Nephron progenitor cell (in vitro differentiated cells): ENCODE measurements at places on chromosomes 4 and X.
A peak's percentile ranks its signal among the peaks of the same experiment; 100 is the strongest.

DNA sequence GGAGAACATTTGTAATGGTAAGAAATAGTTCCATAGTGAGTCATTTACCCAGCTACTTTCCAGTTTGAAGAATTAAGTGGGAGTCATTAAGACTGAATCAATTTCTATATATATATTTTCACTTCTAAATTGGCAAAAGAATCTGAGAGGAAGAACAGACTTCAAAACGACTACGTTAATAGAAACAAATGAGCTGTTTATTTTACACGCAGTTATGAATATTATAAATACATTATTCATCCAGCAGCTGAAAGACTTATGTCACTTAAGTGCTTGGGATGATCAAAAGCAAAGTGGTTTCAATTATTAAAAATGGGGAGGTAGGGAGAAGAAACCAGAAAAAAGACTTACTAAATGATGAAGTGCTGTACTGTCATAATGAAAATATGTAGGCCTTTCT, 260.5 kb upstream of the DDX53 start:
- DNase-seq = no peak

DNA sequence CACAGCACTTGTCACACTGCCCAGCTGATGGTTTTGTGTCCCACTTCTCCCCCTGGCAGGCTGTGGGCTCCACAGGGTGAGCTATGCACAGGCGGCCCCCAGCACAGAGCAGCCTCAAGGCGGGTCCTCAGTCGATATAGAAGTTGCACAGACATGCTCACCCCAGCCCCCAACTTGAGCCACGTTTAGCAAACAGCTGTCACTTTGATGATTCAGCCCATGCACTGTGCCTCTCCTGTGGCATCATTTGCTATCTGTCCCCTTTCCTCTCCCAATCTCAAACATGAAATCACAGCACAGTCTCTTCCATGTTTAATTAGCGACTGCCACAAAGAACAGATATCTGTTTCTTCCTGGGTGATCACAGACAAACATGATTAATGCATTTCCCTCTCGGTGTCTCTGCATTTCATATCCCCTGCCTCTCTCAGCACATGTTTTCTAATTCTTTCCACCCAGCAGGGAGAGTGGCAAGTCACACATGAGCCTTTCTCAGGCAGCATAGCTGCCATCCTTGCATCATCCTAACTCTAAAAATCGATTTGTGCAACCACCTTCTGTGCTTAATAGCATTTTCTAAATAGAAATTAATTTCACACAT, 204.9 kb downstream of the EVC2 start:
- no peak for DNase-seq

- no peak for DNase-seq
Observed at GRCh38 chr4:101183666-101184373, 163.5 kb downstream of the PPP3CA start.

DNA sequence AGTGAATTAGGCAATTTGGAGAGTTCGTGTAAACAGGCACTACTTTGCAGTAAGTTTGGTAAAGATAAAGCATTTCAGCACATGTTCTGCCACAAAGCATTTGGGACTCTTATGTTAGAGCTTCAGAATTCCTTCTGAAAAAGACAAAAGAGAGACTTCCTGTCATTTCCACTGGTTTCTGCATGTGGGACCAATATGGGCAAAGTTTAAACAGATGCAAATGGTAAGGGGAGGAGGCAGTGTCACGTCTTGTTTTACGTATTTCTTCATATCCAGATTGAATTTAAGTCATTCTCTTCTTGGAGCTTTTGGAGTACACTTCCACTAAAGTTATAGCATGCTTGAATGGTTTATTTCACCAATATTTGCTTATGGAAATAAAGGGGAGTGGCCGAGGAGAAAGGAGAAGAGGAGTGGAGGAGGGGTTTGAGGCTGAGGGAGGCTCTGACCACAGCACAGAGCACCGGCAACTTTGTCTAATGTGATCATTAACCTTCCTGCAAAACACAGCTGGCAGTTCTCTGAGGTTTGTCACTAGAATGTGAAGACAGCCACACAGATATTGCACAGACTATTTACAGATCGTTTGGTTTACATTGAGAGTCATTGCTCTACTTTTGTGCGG, at the start of gene APELA:
Gene APELA, plus strand, starts transcription at position 479 of the 625 bp plus-strand sequence. CDS start 154 bp downstream, outside the sequence.
- peak; percentile 14 for DNase-seq

DNA sequence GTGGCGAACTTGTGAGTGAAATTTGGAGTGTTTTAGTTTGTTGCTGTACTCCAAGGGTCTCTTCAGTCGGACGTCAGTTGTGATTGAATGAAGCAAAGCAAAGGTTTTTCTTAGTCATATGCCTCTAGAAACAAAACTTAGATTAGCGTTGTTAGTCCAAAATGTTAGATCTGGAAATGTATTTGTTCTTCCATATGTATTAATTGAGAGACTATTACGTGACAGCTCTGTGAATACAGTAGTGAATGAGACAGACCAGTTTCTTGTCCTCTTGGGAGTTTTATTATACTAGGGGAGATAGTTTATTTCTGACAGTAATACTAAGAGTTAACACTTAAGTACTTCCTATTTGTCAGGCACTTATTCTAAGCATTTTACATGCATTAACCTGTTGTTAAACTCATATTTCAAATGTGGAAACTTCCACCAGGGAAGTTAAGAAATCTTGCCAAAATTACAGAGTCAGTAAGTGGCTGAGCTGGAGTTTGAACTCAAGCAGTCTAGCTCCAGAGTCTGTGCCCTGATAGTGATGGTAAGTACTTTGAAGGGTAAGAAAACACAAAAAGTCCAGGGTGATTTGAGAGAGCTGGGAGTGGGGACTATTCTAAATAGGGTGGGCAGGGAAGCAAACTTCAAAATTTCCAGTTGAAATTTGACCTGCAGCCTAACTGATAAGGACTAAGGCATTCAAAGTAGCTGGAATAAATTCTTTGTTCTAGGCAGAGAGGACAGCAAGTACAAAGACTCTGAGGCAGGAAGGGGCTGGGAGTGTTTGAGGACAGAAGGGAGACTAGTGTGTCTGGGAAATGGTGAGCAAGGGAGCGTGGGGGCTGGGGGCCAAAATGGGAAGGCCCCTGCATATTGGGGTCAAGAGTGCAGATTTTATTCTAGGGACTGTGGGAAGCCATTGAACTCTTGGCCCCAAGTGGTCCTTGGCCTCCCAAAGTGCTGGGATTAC, 17.0 kb downstream of the ADD1 start:
- DNase-seq = no peak

- DNase-seq = no peak
Observed at GRCh38 chr4:11468901-11469300, 40.2 kb upstream of the HS3ST1 start.

DNA sequence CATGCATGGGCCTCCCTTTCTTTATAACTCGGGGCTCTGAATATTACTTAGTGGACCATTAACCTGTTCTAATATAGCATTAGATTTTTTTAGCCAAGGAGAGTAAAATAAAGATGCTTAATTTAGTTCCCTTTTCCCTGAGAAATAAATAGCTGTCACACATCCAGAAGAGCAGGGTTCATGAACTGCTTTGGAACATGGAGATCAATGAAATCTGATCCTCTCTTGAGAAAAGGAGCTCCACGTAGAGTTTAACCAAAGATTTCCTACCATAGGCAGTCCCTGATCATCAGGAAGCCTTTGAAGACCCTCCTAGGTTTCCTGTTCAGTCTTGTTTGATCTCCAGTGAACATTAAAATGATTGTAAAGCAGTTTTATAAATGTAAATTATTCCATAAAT, 8.5 kb upstream of the PCDH19 start:
- no peak for DNase-seq

DNA sequence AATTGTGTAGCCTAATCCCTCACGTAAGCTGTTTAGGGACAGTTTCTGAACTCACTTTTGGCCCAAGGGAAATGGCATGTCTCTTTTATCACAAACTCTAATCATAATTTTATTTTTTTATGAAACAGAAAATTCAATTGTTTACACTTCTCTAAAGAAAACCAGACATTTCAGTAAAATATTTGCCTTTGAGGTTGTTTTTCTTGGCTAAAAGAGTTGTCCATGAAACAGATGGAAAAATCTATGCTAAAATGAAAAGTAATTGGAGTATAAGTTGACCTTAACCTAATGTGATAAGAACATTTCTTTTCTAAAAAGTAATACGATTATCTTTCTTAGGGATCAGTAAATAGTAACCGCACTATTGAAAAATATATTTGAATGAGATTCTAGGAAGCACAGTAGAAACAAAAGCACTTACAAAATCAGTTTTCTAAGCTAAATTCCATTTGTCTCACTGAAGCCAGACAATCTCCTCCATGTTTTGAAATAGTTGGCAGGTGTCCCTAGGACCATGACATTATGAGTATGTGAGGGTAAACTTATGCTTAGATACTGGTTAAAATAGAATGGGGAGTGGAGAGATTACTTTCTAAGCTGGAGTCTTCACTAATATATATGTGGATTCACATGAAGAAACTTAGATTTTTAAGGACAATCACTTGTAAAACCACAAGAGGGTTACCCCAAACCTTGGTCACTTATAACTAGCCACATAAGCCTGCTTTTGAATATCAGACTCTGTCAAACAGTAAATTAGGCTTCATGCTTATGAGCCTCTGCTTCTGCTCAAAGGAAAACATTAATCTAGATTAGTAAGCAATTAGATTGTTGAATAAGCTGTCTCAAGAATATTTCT, 20.1 kb upstream of the TET2 start:
- no peak for DNase-seq

DNA sequence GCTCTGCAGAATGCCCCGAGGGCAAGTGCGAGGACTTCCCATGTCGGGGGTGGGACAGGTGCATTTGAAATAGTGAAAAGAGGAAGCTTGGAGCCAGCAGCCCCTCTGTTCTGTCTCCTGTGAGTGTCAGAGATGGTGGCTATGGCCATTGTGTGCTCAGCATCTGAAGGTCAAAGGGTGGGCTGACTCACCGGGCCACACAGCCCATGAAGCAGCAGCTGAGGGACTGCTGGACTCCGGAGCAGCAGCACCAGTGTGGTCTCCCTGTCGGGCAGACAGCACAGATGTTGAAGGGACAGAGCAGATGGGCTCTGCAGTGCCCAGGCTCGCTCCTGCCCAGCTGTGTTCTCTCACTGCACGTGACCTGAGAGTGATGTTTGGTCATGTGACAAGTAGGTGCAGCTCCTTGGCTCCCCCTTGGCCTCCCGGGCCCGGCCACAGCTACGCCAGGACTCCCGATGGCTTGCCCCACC, 53.5 kb downstream of the TBC1D14 start:
- no peak for DNase-seq

DNA sequence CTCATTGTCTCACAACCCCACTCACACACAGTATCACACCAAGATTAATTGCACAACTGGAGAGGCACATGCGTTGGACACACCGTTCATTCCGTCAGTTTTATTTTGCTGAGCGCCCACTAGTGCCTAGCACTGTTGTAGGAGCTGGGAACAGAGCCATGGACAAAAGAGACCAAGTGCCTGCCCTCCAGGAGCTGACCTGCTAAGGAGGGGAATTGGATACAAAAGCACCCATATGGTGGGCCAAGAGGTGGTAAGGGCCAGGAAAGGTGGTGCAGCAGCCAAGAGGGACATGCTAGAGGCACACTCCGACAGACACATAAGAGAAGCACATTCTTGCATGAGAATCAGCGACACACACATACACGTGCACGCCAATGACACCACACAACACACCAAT, 705 bp upstream of the CRMP1 start:
- DNase-seq = no peak

GRCh38 chr4:153127760-153128494, 76.3 kb upstream of the TRIM2 start:
- DNase-seq = peak; percentile 91

DNA sequence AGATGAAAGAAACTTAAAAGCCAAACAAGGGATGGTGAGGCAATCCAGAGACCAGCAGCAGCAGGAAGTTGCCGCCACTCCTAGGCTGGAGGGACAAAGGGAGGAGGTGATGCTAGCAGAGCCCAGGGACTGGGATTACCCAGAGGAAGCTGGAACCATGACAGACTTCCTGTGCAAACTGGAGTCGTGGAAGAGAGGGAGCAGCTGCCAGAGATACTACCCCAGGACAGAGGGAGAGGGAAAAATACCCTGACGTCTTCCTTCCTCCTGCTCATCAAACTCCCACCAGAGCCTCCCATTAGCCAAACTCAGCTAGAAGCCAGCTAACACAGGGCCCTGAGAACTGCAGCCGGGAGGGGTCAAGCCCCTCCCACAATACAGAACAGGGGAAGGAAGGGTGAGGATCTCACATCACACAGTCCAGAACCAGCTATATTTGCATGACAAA, 101.2 kb upstream of the KLF3 start:
- DNase-seq = no peak

DNA sequence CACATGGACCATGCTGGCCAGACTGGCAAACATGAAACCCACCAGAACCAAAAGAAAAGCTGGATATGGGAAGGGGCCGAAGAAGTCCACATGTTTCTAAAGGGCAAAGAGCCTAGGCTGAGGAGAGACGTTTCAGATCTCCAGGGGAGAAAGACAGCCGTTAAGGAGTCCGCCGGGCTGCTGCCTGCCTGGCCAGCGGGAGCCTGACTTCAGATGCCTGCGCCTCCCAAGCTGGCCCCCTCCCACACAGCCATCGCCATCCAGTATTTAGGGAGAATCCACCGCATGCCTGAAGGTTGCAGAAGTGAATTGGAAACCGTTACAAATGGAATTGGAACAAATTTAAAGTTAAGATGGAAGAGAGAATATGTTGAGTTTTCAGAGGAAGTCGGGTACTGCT, 2.9 kb downstream of the TBL1X start:
- DNase-seq = peak; percentile 22

- DNase-seq = peak; percentile 11
Observed at GRCh38 chr4:65007841-65008439, 598.7 kb upstream of the TECRL start.

- no peak for DNase-seq
Observed at GRCh38 chr4:82099928-82100579, 273.7 kb downstream of the HNRNPD start.

- DNase-seq = no peak
Observed at GRCh38 chr4:144353292-144353691, 212.8 kb upstream of the GYPA start.

- no peak for DNase-seq
Observed at GRCh38 chr4:70759627-70760026, 37.9 kb downstream of the RUFY3 start.

- DNase-seq = no peak
Observed at GRCh38 chrX:27307546-27307945, 155.6 kb downstream of the PPP4R3C start.

- no peak for DNase-seq
Observed at GRCh38 chrX:16528620-16529019, 121.3 kb upstream of the S100G start.

DNA sequence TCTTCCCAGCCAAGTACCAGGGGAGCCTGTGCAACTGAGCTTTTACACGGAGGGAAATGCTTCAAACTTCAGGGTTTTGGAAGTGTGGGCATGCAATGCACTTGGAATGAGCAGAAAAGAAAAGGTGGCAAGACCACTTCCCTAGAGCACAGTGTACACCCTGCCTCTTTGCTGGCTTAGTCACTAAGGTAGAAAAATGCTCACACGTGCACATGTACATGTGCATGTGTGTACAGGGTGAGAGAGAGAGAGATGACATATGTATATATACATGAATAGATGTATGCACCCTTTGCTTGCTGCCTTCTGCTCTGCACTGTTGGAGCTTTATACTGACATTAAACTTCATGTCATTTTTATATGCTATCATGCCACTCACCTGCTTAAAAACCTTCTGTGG, 7.9 kb upstream of the KLF3 start:
- no peak for DNase-seq

- DNase-seq = no peak
Observed at GRCh38 chr4:56360071-56360470, 27.2 kb downstream of the AASDH start.

GRCh38 chr4:110085131-110085530, 113.3 kb downstream of the ELOVL6 start:
- DNase-seq = no peak
